ENCODE measurements at places on chromosomes 16 and 17.

- DNase-seq = no peak
Observed at GRCh38 chr17:44184212-44184810, 2.5 kb upstream of the TMUB2 start.

DNA sequence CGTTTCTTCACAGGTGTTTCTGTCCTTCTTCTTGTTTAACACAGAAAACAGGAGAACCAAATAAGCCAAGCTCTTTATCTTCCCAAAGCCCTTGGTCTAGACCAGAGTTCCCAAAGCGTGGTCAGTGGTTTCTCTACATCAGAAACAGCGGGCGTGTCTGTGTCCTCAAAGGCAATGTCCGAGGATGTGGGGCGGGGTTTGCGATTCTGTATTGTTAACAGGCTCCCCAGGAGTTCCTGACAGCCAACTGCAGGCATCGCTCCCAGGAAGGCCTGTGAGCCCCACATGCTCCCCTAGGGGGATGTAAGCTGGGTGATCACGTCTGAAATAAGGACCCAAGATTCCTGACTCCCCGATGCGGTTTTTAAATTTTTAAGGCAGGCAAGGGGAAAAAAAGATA lies 28.4 kb upstream of the SLC25A19 start:
- no peak for DNase-seq

DNA sequence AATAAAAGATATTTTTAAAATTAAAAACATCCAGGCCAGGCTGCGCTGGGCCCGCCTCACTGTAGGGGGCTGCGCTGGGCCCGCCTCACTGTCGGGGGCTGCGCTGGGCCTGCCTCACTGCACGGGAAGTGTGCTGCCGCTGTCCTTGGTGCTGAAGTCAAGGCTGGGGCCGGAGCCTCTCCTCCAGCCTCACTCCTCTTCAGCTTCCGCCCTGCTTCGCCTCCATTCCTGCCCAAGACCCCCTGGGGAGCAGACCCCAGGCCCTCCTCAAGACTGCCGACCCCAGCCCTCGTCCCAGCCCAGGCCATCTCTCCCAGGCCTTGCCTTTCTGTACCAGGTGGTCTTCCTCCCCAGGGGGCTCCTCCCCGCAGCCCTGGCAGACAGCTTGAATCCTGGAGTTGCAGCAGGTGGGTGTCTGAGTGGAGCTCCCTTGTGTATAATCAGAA lies 26.2 kb downstream of the ENDOV start:
- peak; percentile 10 for DNase-seq

DNA sequence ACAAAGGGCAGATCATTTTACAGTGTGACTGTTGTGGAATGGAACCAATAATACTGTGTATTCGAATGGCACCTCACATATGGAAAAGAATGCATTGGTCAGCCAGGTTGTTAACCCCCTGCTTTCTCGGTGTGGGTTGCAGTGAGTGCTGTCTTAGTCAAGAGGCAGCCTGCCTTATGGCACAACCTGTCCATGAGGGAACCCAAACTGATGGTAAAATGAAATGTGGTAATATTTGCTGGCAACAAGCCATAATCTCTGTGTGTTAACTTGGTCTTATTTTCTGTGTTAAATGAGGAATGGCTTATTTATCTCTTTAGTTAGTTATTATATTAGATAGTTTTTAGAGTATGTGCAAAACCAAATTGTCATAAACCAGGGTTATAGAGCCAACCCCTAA lies 81.6 kb downstream of the TMC6 start:
- no peak for DNase-seq

GRCh38 chr17:79562192-79562930 lies 48.5 kb downstream of the RBFOX3 start:
- no peak for DNase-seq

DNA sequence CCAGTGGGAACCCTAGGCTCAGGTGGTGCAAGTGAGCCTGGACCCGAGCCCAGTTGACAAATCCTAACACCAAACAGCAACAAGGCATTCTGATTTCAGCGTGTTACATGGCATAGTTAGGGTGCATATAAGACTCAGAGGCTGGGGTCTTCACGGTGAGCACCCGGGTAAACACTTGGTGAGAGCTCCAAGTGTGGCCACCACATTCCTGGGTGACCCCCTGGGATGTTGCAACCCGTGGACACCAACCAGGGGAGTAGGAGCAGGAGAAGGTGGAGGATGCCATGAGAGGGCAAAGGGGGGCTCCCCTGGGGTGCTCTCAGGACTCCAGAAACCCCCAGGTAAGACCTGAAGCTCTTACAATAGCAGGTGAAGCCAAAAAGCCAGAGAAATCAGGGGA lies 69.9 kb upstream of the CDH5 start:
- DNase-seq = no peak

DNA sequence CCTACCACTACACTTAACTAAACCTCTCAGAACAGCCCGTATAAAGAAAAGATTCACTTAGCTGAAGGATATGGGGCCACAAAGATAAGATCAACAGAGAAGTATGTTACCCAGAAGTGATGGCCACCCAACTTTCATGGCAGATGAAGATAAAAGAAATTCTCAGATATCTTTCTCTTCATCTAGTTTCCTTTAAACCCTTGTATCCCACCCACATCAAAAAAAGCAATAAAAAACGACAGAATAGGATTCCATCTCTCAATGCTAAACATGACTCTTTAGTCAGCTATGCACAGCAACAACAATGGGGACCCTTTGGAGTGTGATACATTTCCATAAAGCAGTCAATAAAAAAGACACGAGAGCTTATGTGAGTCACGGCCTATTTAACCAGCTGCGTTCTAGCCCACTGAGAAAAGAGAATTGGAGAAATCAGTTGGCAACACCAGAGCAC lies 86.6 kb downstream of the SNX11 start:
- no peak for DNase-seq

GRCh38 chr17:50443505-50443974 lies 17.5 kb downstream of the ACSF2 start:
- DNase-seq = no peak

GRCh38 chr17:4019275-4019674 lies 55.0 kb upstream of the ATP2A3 start:
- no peak for DNase-seq

- no peak for DNase-seq
Observed at GRCh38 chr16:56981729-56982271, 7.6 kb upstream of the NLRC5 start.

DNA sequence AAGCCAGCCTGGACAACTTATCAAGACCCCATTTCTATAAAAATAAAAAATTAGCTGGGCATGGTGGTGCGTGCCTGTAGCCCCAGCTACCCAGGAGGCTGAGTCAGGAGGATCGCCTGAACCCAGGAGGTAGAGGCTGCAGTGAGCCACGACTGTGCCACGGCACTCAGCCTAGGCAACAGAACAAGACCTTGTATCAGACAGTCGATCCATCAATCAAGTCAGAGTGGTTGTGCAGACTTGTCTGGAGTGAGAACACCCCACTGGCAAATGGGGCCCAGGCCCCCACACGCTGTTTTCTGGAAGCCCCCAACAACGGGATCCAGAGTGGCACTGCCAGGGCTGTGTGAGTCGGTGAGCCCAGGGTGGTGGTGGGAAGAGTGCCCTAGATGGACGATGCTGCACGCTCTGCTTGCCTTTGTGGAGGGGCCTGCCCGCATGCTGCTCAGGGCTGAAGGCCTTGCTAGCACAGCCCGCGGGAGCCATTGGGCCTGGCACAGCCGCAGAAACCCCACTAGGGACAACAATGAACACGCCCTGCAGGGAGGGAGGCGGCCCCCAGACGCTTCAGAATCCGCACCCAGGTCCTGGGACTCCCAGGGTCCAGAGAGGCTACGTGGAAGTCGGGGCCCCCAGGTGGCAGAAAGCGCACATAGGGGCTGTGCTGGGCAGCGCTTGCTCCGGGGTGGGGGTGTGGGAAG lies 80.1 kb upstream of the GNG13 start:
- DNase-seq = no peak

DNA sequence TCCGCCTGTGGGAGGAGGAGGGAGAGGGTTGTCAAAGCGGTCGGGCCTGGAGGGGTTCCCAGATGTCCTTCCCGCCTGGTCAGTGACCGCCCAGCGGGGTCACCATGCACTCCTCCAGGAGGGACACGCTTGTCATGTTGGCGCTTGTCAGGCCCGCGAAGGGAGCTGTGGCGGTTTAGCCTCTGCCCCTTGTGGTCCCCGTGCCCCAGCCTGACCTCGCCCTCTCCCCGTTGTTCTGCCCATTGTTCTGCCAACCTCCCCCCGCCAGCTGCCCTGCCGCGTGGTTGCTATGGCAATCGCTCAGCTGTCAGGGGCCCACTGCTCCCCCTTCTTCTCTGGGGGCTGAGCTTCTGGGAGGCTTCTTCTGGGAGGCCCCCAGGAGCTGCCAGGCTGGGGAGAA lies 146.4 kb upstream of the CIBAR2 start:
- DNase-seq = no peak

DNA sequence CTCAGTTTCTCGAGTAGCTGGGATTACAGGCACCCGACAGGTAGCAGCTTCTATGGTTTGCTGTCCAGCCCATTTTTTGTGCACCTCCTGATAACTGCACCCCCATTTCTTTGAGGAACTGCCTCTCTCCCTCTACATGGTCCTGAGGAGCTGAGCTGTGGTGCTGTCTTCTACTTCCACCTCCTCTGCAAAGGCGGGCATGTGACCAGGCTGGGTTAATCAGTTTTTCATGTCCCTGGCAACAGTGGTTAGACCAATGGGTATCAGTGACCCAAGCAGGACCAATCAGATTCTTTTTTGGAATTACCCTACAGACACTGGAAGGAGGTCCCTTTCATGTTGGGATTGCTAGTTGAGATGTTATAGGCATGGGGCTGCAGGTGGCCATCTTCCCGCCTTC lies 41.3 kb downstream of the TBX21 start:
- no peak for DNase-seq

- DNase-seq = no peak
Observed at GRCh38 chr16:69831212-69832123, 69.3 kb downstream of the WWP2 start.

DNA sequence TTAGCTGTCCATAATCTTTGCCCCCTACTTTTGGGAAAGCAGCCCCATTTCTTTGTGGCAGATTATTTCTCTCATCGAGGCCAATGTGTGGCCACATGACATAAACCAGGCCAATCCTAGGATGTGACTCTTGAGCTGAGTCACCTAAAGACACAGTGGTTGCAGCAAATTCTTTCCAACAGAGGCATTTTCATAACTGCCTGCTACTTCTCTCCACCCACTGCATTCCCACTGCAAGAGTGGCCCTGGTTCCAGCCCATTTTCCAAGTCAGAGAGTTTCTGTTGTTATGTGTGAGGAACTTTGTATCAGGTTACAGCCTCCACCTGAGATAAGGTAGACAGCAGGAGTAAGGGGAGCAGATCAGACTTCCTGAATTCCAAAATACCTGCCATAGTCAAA lies 195.2 kb downstream of the RGS9 start:
- DNase-seq = no peak

GRCh38 chr17:79836510-79836971 lies 2.7 kb downstream of the CBX4 start:
- no peak for DNase-seq

DNA sequence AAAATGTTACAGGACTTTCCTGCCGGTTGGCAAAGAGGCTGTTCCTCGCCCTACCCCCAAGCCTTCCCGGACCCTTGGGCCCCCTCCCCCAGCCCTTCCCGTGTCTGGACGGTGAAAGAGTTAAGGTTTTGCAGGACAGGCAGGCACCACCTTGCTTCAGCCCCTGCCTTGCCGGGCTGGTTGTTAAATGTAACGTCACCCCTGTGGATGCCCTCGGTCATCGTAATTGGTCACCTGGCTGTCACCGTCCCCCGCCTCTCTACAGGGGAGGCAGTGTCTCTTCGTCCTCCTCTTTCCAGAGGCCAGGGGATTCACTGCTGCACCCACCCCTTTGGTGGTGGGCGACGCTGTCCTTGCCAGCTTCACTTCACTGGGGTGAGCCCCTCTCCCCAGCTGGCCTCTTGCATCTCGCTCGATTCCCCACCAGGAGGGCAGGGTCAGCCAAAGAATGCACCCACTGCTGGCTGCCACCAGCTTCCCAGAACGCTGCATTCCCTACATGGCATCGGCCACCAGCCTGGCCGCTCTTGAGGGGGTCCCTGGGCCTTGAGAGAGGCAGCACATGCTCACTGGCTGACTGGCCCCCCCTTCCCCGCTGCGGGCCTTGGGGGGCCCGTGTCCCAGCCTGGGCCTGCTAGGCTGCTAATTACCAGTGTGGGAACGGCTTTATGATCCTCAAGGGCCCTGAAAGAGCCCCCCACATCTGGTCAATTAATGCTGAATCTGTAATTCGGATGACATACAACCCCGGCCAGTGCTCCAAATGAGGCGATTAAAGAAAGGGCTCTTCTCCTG lies 25.2 kb upstream of the GSE1 start:
- DNase-seq = no peak

- no peak for DNase-seq
Observed at GRCh38 chr16:23532448-23532847, 22.2 kb upstream of the GGA2 start.

- DNase-seq = no peak
Observed at GRCh38 chr17:27965224-27965623, 72.1 kb upstream of the LYRM9 start.
